Omental fat pad (tissue), 4 donors: ENCODE measurements at places on chromosomes 2 and 18. TPM values are rescaled to one million over a fixed set of nuclear protein-coding genes. Genes with fewer than 3 reads are reported as not detected.
A peak's percentile ranks its signal among the peaks of the same experiment; 100 is the strongest.

Gene SIX2
- 13.7 TPM for total RNA-seq

Gene IGFBP5
- total RNA-seq: 491 TPM

Gene ERLEC1
- 76.1 TPM for total RNA-seq

Gene ALPI
- total RNA-seq: not detected

Gene PPP1R1C
- total RNA-seq: 1.3 TPM

Gene ONECUT2
- 0.06 TPM for total RNA-seq

Gene RNMT
- total RNA-seq: 20.5 TPM

Gene SKA1
- total RNA-seq: not detected

Gene MYO7B
- 0.38 TPM for total RNA-seq

Gene OR6B2
- total RNA-seq: not detected

Gene NFATC1
- 57.4 TPM for total RNA-seq

Gene CTAGE1
- not detected for total RNA-seq

Gene HOXD13
- total RNA-seq: not detected

- DNase-seq: no peak
Observed at GRCh38 chr18:79252904-79253633, 142.7 kb upstream of the NFATC1 start.

GRCh38 chr2:30931841-30932407, 124.7 kb upstream of the CAPN13 start:
- no peak for DNase-seq

DNA sequence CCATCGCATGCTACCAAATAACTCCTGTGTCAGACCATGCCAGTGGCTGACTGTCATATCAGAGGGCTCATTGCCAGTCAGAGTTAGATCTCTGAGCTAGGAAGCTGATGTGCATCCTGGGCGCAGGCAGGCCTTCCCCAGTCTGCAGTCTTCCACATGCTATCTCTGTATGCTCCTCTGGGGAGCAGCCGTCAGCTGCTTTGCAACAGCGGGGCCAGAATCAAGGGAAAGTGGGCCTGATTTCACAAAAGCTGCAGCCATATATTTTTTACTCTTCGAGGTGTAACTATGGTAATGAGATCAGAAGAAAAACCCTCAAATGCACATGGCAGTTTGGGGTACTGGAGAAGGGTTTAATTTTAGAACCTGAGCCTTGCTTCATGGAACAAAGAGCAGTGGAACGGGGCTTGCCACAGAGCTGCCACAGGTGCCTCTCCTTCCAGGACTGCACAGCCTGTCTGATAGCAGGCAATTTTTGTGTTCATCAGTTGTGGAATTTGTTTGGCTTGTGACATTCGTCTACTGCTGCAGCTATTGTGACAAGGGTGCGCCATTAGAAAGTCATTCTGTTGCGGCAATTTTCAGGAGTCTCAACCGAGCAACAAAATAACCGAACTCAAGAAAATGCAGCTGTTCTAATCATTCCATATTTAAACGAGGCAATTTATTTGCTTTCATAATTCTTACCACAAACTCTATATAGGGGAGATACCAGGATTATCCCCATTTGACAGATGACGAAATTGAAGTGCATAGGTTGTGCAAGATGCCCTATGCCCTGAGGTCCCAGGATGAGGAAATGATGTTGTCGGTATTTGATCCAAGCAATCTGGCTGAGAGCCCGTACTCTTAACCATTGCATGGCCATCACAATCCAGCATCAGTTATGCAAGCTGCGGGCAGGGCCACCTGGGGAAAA, 109.6 kb upstream of the CYRIA start:
- no peak for DNase-seq

GRCh38 chr18:62812242-62812641, 96.9 kb downstream of the PHLPP1 start:
- no peak for DNase-seq

GRCh38 chr18:9233771-9234440, 97.3 kb downstream of the ANKRD12 start:
- DNase-seq: no peak

GRCh38 chr2:144156736-144157640, 362.9 kb downstream of the ZEB2 start:
- no peak for DNase-seq

DNA sequence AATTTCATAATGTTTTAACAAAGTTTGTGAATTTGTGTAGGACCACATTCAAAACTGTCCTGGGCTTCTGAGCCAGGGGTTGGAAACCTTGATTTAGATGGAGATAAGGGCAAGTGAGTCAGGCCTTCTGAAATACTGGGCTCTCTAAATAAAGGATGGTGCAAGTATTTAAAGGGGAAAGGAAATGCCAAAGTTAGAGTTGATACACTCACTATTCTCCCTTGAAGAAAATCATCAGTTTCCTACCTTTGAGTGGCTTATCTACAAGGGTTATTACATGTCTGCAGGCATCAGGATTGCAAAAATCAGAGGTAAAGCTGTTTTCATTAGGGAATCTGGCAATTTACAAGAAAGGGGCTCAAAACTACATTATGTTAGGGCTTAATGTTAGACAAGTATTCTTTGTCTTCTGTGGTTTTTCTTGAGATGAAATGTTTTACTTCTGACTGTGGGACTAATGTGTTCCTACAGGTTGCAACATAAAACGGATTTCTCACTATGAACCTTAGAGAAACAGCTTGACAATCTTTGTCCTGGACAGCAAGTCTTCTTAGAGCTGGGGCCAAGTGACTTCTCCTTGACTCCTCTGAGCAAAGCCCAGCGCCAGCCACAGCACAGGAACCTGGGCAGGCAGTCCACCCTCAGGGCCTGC, 31.1 kb downstream of the RNU4ATAC start:
- DNase-seq: no peak

GRCh38 chr2:132715386-132716351, 45.7 kb upstream of the LYPD1 start:
- no peak for DNase-seq

- DNase-seq: no peak
Observed at GRCh38 chr2:199588054-199588453, 130.3 kb upstream of the SATB2 start.

- DNase-seq: no peak
Observed at GRCh38 chr2:30482011-30482410, 35.0 kb downstream of the LCLAT1 start.

- no peak for DNase-seq
Observed at GRCh38 chr2:235556086-235556485, 62.2 kb downstream of the AGAP1 start.

DNA sequence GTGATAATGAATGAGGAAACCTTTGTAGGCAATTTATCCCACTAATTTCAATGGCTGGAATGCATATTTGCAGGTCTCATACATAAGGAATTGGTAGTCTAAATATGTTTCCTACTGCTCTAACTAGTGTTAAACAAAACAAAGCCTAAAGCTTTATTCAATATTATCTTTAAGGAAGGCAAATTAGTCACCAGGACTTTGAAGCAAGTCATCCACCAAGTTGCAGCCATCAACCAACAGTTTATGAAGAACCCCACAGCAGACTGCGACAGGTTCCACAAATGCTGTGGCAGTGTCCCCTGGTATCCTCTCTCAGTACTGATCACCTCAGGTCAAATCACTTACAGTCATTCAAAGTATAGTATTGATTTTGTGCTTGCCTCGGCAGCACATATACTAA, 181.5 kb upstream of the ZFP36L2 start:
- DNase-seq: no peak

DNA sequence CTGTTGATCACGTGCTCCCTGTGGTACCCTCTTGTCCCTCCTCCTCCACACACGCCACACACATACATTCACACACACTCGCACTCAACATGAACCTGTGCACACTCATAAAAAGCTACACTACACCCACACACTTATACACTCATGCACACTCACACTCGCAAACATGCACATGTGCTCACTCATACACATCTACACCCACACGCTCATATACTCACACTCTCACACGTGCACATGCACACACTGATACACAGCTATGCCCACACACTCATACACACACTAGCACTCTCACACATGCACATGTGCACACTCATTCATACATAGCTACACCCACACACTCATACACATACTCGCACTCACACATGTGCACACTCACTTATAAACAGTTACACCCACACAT, 113.6 kb downstream of the LRATD1 start:
- no peak for DNase-seq

- DNase-seq: no peak
Observed at GRCh38 chr2:222851956-222852617, 8.7 kb upstream of the ACSL3 start.

DNA sequence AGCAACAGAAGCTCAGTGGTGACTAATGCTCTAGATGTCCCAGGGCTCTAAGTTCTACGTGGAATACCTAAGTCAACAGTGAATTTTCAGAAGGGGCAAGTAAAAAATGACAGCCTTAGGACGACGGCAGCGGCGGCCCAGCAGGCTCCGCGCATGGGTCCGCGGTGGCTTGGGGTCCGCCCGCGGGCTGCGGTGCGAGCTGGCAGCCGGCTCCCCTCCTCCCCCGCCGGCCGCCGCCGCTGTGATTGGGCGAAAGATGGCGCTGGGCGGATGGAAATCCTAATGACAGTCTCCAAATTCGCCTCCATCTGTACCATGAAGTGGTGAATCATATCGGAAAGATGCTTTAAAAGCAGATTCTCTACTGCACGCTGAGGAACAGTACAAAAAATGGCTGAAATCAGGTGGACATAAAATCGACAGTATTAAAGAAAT, 74.7 kb downstream of the HNRNPLL start:
- DNase-seq: no peak

DNA sequence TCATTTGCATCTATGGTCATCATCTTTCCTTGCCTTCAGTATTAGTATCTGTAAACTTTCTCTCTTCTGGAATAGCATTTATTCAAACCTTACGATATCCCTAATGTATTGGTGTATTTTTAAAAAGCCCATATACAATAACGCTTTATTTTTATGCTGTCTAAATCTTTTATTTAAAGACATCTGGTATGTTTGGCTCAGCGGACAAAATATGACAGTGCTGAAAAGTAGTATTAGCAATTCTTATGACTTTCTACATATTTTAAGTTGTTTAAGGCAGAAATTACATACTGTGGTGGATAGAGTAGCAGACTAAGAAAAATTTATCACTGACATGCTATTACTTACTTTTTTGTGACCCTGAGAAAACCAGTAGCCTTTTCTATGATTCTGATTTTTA, 41.8 kb upstream of the SLC4A10 start:
- DNase-seq: no peak

DNA sequence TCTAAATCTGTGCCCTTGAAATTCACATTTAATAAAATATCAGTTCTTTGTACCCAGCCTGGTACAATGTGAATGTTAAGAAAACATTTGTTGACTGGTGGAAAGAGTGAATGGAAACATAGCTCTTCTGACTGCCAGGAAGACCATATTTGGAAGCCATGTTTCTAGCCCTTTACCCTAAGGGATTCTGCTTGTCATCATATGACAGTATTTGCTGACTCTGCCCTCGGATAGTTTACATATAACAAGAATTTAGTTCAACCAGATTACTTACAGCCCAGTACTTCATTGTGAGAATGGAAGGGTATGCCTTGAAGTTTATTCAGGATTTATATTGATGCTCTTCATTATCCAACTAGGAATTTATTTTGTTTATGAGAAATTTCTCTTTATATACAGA, 13.8 kb upstream of the KCNS3 start:
- DNase-seq: no peak

DNA sequence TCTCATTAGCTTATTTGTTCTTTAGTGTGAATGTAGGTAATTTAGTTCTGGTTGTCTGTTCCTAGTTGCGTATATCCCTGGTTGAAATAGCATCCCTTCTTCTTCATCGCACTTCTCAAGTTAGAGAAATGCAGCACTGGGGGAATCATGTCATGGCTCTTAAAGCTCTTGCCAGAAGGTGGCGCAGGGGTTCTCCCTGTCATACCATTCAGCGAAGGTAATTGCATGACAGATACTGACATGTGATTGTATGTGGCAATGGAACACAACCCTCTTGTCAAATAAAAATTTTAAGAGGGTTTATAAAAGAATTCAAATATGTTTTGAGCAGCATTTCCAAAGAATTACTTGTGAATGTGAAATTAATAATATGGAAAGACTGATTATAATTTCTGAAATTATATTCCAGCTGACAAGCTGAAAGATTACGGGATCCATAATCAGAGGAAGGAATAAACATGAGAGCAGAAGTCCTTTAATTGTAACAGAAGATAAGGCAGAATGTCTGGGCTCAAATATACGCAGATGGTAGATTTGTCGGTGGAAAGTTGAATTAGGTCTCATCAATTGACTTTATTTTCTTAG, 411.7 kb downstream of the DSEL start:
- peak; percentile 27 for DNase-seq

DNA sequence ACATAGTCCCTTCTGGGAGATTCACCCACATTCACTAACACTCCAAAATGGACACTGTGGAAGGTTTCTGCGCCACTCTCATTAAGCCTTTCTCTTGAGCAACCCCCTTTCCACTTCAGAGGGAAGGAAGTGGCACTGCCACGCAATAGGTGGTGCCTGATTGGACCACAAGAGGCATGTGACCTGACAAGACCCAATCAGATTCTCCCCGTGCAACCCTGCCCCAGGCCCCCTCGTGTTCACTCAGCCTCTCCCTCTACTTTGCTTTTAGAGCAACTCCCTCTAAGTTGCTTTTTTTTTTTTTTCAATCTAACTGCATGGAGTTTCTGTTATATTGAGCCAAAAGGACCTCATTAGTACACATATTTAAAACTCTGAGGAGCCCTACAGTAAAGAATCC, 158.0 kb downstream of the EN1 start:
- no peak for DNase-seq

- no peak for DNase-seq
Observed at GRCh38 chr2:208426412-208427045, 19.9 kb downstream of the PTH2R start.

GRCh38 chr2:86617153-86617552, 6.5 kb downstream of the RNF103 start:
- DNase-seq: no peak

GRCh38 chr2:46548521-46549144, 69.3 kb downstream of the TMEM247 start:
- no peak for DNase-seq

- DNase-seq: no peak
Observed at GRCh38 chr18:21074336-21075323, 37.0 kb downstream of the ROCK1 start.

DNA sequence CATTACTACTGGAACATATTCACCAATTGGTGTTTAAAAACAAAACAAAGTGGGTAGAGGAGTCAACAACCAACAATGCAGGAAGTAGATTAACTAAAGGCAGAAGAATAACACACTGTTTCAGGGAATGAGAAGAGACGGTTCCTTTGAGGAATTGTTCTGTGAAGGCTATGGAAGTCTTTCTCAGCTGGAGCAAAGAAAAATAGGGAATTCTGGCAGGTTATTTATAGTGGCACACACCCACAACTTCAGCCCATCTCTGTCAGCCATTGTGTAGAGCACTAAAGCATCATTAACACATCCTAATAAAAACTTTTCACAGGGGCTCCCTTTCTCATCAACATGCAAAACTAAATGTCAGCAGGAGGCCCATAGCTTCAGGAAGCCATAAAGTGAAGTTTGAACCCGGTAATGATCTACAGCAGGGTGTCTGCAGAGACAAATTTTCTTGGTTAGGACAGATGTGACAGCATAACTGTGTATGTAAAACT, 113.6 kb downstream of the CDH2 start:
- DNase-seq: no peak
